ENCODE measurements at places on chromosomes 12 and 14. TPM values are rescaled to one million over a fixed set of nuclear protein-coding genes. Genes with fewer than 3 reads are reported as not detected.

The PTPRR gene
- total RNA-seq = 39.1 TPM

The KRT5 gene
- total RNA-seq = 0.32 TPM

The TAS2R46 gene
- total RNA-seq = 1.1 TPM

The SLC35E3 gene
- total RNA-seq = 7.9 TPM

The NGB gene
- not detected for total RNA-seq

The KDM5A gene
- total RNA-seq = 63.6 TPM

The CYP27B1 gene
- total RNA-seq = 1.8 TPM

The SLC25A47 gene
- not detected for total RNA-seq

The DLGAP5 gene
- 54.3 TPM for total RNA-seq

The CMA1 gene
- total RNA-seq = not detected

The OASL gene
- 231 TPM for total RNA-seq

The CHGA gene
- 0.24 TPM for total RNA-seq

The RACGAP1 gene
- 59.4 TPM for total RNA-seq

The PELI2 gene
- 19.5 TPM for total RNA-seq

The ERP27 gene
- total RNA-seq = 2.3 TPM

The BCL11B gene
- total RNA-seq = 0.59 TPM

The C3AR1 gene
- not detected for total RNA-seq
